ENCODE measurements at places on chromosomes 5 and 9.

- DNase-seq: no peak
Measured at GRCh38 chr9:123660691-123661466, 269.0 kb downstream of the DENND1A start.

DNA sequence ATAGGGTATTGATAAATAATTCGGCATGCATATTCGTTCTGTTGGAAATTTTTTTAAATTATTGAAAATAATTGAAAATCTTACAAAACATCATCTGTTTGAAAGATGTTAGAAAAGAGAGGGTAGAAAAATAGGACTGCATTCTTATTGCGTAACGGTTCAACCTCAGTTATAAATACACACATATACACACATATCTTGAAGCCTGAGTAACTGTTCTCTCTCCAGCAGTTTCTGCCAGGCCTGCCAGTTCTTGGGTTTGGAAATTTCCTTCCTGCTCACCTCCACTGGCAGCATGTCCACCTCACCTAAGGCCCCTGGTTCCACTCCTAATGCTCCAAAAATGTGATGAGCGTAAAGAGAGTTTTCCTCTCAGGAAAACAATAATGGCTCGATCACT is 9.1 kb downstream of the SPATA31E1 start:
- DNase-seq: no peak

GRCh38 chr9:69431777-69432176 is 106.8 kb downstream of the ENTREP1 start:
- DNase-seq: no peak

DNA sequence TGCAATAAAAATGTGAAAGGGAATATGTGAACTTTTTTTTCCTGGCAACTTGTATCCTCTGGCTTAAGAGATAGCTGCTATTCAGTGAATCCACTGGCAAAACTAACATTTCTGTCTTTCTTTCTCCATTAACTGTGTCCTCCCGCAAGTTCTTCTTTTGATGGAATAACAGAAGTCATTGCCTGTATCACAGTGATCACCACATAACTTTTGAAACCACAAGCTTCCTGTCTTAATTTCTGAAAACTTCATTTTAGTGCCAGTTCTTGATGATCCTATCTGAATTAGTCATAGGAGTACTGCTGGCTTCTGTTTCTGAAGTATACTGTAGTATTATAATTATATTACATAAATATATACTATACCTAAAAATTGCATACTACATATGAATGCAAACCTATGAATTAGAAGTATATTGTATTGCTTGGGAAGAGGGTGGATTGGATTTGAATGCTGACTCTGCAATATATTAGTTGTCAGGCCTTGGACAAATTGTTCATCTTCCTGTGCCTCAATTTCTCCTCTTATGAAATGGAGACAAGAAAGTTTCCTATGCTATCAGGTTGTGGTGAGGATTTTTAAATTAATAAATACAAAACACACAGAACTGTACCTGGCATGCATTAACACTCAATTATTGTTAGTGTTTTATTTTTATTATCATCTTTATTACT is 441.6 kb downstream of the CETN3 start:
- no peak for DNase-seq

GRCh38 chr5:154141745-154142221 is 48.8 kb upstream of the GALNT10 start:
- DNase-seq: no peak

DNA sequence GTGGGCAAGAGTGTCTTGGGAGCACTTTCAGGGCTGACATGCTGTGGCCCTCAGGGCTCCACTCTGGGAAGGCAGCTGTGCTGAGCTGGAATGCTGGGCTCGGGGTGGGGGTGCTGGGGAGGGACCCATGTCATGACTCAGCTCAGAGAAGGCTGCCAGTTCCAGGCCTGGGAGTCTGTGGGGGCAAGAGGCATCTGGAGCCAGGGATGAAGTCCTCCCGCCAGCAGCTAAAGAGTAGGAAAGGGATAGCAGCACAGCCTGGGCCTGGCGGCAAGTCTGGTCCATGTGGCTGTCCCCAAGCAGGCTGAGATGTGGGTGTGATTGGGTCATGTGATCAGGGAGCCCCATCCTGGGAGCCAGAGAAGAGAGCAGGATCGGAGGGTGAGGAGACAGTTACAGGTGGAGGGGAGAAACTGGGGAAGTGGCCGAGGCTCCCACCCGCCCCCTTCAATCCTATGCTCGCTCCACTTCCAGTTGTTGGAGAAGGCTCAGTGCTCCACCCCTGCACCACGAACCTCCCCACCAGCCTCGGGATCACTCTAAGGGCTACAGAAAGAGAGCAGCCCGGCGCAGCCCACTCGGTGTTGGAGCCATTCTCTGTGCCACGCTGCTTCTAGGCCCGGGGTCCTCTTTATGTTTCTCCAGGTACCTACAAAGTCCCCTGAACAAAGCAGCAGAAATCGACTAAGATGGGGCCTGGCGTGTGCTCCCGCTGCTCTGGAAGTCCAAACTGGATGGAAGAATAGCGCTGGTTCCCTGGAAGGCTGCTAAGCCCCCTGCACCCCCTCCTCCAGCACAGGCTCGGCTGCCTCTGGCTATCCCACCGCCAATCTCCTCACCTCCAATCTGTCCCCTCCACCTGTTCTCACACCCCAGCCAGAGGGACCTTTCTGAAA is 12.0 kb downstream of the PDGFRB start:
- DNase-seq: no peak

- DNase-seq: no peak
Measured at GRCh38 chr5:68015381-68016302, 199.9 kb upstream of the PIK3R1 start.

DNA sequence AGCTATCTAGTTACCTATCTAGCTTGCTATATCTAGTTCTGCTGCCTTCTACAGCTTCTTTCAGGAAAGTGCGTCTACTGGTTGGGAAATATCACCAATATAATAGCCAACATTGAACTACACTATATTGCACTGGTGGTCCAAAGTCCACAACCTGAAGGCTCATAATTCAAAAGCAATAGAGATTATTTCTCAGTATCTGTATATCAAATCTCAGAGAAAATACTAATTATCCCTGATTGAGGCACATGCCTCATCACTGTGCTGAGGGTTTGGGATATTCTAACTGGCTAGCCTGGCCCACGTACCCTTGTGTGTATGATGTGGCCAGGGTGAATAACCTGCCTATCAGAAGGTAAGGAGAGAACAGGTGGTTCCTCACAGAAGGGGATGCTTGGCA is 53.8 kb downstream of the SH3RF2 start:
- no peak for DNase-seq

GRCh38 chr9:95511952-95512708 is 4.6 kb downstream of the PTCH1 start:
- DNase-seq: peak; percentile 18

DNA sequence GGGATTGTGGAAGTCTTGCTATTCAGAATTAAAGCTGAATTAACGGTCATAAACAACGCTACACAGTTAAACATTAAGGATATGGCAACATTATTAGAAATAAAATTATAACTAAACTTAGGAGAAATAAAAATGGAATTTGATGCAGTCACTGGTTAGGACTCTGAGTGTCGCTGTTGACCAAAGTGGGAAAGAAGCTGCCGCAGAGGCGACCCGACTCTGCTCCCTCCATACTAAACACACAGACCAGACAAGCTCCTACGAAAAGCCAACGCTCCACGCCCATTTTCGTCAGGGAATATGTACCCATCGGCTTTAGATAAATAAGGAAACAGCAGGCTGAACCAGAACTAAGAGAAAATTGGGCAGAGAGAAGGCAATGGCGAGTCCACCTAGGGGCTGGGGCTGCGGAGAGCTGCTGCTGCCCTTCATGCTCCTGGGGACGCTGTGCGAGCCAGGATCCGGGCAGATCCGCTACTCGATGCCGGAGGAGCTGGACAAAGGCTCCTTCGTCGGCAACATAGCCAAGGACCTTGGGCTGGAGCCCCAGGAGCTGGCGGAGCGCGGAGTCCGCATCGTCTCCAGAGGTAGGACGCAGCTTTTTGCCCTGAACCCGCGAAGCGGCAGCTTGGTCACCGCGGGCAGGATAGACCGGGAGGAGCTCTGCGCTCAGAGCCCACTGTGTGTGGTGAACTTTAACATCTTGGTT is at the start of gene PCDHGA5:
Gene PCDHGA5 (plus strand): TSS at position 211 of the 709 bp plus-strand sequence. CDS start 169 bp downstream, at position 380.
- no peak for DNase-seq

DNA sequence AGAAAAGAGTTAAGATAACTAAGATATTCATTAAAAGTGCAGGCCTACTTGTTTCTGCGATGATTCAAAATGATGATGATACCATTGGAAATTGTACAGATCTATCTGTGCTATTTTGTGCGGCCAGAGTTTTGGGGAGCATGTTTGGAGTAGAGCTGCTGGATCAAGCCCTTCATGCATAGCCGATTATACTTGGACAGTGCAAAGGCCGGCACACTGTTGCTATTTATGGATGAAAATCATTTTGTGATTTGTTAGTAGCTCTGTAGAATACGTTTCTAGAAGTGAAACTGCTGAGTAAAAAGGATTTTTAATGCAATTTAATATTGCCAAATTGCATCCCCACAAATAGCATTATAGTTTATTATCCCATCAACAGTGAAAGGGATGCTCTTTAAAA is 82.1 kb upstream of the NMUR2 start:
- no peak for DNase-seq

DNA sequence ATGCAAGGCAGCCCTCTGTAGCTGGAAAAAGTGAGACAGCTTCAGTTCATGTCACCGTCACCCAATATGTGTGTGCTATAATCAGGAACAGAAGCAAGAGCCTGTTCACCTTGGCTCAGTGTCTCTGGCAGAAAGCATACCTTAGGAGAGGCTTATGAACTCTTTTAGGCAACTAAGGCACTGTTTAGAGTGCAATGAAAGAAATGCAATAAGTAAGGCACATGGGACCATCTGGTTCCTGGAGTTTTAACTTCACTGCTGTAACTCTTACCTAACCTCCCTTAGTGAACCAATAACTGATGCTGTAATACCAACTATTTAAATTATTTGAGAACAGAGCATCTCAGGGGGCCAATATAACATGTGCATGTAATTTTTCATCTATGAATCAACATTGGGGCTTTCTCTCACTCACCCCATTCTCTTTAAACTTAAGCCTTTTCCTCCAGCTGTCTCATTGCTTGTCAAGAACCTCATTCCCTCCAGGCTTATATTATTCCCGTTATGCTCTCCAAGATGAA is 32.4 kb downstream of the C9 start:
- DNase-seq: no peak

DNA sequence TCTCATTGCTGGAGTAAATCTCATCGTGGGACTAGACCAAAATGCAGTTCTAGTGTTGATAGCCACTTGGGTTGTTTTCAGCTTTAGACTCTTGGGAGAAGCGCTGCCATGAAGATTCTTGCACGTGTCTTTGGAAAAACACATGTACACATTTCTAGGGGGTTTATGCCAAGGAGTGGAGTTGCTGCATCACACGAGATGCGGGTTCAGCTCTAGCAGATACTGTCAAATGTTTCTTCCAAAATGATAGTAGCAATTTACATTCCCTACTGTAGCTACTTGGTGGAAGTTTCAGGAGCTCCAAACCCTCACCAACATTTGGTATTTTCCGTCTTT is 52.3 kb upstream of the CPLX2 start:
- DNase-seq: no peak

Data from activated CD4-positive, alpha-beta T cell treated with anti-CD3 and anti-CD28 coated beads for 48 hours (primary cell).